ENCODE measurements at places on chromosomes 3 and 15.
A peak's percentile ranks its signal among the peaks of the same experiment; 100 is the strongest.

- DNase-seq, result no peak
These were observed 64.8 kb downstream of the ARIH1 start for GRCh38 chr15:72538931-72539330.

DNA sequence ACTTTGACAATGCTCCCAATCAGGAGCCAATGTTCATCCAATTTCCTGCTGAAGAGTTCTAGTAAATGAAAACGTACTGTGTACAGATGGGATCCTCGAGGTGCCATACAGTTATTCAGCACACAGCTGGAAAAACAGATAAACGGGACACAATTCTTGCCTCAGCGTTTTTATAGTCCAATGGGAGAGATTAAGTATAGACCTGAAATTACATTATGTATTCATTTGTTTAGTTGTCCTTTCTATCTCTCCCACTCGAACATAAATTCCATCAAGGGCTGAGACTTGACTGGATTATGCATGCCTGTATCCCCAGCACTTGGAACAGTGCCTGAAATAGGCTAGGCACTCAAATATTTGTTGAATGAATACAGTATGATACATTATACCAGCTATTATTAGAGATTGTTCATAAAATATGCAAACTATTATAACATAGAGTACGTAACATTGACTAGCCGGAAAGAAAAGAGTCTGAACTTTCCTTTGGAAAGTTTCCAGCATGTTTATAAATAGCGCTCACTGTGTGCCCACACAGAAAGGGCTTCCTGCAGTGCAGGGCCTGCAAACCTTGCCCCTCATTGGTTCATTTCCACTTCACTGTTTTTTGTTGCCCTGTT lies 27.4 kb upstream of the SNTN start:
- no peak for DNase-seq

GRCh38 chr3:126616931-126617330 lies 38.0 kb downstream of the TXNRD3 start:
- DNase-seq, result no peak

GRCh38 chr15:83208367-83208661 lies 691 bp upstream of the HDGFL3 start:
- DNase-seq, result no peak

- DNase-seq, result no peak
These were observed 68.9 kb downstream of the RNF13 start for GRCh38 chr3:149881879-149882278.

DNA sequence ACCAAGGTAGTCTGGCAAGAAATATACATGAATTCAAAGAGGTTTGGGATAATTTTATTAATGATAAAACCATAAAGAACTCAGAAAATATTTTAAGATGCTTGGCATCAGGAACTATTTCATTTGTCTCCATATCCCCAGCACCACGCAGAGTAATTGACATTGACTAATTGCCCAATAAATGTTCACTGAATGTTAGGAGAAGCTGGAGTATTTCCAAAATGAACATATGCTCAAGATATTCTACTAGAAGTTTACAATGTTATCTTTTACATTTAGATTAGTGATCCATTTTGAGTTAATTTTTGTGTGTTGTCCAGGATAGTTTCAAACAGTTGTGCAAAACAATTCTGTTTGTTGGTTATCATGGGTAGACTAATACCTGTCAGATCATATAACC lies 298.8 kb upstream of the CTDSPL start:
- DNase-seq, result no peak

DNA sequence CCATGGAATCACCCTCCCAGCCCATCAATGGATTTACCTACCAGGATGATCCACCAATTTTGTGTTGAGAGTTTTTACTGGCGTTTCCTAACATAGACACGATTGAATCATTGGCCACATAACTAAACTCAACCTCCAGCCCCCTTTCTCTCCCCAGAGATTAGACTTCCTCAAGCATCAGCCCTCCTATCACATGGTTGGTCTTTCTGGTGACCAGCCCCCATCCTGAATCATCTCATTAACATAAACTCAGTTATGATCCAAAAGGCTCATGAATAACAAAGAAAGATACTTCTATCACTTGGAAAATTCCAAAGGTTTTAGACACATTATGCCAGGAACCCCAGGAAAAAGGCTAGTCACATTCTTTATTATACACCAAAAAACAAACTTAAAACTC lies 21.2 kb downstream of the PRKAR2A start:
- no peak for DNase-seq

- peak; percentile 85 for DNase-seq
These were observed at the start of gene NGLY1 for GRCh38 chr3:25782938-25783660. NGLY1 (minus strand) TSS chr3:25783443; CDS start chr3:25783390, 53 bp downstream.

GRCh38 chr15:92098869-92099268 lies 245.4 kb downstream of the SLCO3A1 start:
- DNase-seq, result no peak

DNA sequence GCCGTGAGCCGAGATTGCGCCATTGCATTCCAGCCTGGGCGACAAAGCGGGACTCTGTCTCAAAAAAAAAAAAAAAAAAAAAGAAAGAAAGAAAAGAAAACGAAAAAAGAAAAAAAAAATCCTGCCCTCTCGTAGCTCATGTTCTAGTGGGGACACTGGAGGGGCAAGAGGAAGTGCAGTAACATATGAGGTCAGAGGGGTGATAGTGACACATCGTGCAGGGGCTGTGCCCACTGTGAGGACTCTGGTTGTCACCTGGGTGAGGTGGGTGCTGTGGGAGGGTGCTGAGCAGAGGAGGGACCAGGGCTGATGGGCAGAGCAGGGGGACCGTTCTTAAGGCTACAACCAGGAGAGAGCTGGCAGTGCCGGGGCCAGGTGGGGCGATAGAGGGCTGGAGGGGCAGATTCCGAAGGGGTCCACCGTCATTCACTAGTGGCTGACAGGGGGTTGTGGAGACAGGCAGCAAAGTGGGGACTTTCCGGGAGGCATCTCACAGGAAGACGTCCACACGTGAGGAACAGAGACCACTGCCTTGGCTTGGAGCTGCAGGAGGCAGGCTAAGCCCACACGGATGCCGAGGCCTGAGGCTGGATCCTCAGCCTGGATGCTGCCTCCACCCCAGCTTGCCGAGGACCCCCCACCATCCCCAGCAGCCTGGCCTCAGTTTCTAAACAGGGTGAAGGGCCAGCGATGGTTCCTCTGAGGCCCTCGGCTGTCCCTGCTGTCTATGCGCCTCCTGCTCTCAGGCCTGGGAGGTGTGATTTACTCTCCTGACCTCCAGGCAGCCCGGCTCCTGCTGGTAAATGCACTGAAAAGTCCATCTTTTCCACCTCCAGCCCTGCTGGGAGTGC lies 154.3 kb upstream of the IQSEC1 start:
- DNase-seq, result no peak

GRCh38 chr3:2391896-2392295 lies 293.2 kb downstream of the CNTN4 start:
- DNase-seq, result no peak

DNA sequence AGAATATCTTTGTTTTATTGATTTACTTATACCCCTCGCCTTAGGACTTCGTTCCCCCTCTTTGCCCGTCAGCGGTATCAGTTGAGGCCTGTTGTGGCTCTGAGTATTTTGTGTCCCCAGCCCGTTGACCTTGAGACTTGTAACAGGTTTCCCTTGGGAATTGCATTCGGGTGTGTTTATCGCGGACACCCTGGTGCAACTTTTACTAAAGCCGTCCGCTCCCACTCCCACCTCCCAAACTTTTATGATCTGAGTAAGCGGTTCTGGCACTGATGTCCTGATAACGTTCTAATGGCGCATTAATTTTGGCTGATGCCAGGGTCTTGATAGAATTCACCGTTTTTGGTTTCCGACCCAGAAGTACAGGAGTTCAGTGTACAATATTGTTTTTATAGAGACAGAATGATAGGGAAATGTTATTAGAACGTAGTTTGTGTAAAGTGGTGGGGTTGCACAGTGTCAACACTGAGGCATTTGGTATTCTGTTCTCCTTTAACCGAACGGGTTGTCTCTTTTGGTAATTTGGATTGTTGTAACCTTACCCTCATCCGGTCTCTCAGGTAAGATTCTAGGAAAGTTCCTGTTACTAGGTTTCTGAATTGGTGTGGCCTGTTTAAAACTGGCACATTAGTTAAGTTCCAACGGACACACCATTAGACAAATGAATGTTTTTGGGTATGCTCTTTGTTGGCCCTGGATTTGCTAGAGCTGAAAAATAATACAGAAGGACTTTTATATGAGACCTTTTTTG lies 47.8 kb downstream of the OIP5 start:
- DNase-seq, result peak; percentile 23

GRCh38 chr3:134610432-134611385 lies 40.1 kb downstream of the KY start:
- DNase-seq, result no peak

DNA sequence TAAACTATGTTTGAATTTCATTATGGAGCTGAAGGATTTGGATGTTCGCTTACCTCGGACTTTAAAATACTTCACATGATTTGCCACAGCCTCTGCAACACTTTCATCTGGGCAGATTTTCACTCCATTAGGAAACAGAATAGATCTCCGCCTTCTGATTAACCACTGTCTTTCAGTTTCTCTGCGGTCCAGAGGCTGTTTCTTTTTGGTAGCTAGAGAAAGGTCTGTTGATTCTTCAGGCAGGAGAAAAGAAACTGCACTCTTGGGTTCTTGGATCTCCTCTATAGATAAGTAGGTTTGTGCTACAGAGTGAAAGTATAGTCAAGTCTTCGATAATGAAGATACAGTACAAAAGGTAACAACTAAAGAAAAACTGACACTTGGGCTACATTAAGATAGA lies 844 bp downstream of the IMPG2 start:
- DNase-seq, result no peak

DNA sequence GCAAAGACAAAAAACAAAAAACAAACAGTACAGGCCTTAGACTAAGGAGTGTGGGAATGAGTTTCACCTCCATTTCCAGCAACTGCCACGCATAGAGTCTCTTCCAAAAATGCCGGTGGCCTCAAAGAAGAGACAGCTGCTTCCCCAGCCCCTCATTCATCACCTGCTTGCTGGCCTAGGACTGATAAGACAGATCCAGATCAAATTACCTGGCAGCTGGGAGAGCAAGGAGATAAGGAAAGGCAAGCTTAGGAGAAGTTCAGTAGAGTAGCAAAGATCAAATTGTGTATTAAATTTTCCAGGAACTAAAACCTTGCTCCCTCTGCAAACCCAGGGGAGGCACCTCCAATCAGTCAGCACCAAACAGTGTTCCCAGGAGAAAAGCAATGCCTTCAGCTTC lies 325.8 kb upstream of the CTNNB1 start:
- DNase-seq, result no peak

GRCh38 chr15:51782357-51782896 lies 31.0 kb downstream of the TMOD2 start:
- no peak for DNase-seq

DNA sequence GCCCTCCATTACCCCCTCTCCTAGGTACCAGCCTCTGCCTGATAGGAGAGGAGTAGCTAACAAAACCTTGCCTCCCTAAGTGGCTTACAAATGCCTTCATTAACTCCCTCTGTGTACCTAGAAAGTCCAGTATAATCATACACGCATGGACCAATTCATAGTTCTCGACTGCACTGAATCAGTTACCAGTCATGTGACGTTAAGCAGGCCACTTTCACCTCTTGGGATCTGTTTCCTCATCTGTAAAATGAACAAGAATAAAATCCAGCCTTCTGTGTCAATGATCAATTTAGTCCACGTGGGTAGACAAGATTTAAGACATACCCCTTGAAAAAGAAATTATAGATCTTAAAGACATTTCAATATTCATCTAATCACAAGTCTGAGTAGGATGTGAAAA lies 72.2 kb downstream of the TRIM69 start:
- no peak for DNase-seq

DNA sequence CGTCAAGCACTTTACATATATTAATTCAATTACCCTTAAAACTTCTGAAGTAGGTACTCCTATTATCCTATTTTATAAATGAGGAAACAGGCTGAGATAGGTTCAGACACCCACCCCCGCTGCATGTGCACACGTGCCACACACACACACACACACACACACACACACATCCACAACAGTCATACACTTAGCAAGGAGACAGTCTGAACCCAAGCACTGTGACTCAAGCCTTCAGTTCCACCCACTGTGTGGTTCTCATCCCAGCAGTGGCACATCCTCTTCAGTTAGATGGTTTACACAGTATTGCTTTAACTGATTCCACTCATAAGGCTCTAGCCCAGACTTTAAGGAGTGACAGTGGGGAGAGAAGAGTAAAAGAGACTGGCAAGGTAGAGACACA lies 91.1 kb upstream of the FGF7 start:
- no peak for DNase-seq

DNA sequence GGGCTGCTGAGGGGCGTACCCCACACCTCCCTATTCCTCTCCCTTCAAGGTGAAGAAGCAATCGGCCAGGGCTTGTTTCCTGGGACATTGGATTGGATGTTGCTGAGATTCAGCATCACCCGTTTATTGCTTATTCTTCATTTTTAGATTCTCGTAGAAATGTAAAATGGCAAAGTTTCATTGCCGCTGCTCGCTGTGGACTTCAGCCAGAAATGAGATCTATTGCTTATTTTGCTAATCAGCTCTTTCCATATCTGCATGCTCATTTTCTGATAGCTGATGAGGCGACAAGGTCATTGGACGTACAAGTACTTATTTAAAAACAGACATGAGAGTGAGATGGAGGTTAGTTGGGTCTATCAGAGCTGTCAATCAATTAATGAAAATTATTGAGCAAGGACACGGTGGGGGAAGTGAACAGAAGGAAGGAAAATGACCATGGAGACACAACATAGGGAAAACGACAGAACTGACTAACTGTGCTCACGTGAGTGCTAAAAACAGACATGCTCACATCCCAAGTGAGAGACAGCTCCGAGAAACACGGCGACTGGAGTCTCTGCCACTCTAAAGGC lies 471.2 kb downstream of the NR2F2 start:
- no peak for DNase-seq

- DNase-seq, result no peak
These were observed 43.6 kb upstream of the SRGAP3 start for GRCh38 chr3:9293076-9293475.

DNA sequence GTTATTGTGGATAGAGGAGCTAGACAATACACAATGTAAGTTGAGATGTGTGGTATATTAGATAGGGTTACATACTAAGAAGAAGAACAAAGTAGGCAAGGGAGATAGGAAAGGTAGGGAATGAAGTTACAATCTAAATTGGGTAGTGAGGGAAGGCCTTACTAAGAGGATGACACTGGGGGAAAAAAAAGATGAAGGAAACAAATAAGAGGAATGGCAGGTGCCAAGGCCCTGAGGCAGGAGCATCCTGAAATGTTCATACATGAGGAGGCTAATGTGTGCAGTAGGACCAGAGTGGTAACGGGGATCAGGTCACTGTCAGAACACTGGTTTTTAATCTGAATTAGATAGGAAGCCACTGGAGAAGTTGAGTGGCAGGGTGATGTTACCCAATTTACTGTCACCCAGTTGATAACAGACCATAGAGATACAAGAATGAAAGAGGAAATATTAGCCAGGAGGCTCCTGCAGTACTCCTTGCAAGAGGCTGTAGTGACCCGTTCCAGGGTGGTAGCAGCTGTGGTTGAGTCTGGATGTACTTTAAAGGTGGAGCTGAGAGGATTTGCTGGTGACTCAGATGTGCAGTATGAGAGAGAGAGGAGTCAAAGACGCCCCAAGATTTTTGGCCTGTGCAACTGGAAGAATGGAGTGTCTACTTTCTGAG lies 14.4 kb downstream of the RTP1 start:
- DNase-seq, result no peak

Measured in DND-41 (cell line).